ENCODE measurements at places on chromosomes 5 and 9.

- peak; percentile 71 for DNase-seq
Observed at GRCh38 chr5:99331061-99331460, 402.3 kb upstream of the CHD1 start.

GRCh38 chr5:72295539-72295938 lies 24.5 kb downstream of the MRPS27 start:
- no peak for DNase-seq

DNA sequence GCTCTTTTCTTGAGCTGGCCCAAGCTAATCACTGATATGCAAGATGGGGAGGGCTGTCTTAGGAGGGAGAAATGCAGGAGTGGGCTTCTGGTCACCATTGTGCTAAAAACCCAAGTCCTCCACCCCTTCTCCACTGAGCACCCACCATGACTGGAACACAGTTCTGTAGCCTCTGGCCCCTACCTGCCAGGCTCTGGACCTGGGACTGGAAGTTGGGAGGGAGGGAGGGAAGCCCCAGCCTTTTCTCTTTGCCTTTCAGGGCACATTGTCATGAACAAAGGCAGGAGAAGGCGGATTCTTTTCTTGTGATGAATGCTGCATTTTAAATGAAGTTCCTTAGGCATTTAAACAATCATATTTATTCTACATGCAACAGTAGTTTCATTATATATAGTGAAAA lies 559.1 kb upstream of the TRPC7 start:
- no peak for DNase-seq

GRCh38 chr9:128494746-128495129 lies 9.8 kb upstream of the GLE1 start:
- DNase-seq = peak; percentile 78

GRCh38 chr9:105416840-105417239 lies 31.0 kb upstream of the FSD1L start:
- no peak for DNase-seq

GRCh38 chr5:79481574-79481973 lies 32.4 kb downstream of the HOMER1 start:
- peak; percentile 28 for DNase-seq

GRCh38 chr9:85053206-85053786 lies 383.8 kb downstream of the NTRK2 start:
- peak; percentile 56 for DNase-seq

GRCh38 chr5:82967072-82967471 lies 110.1 kb downstream of the TMEM167A start:
- no peak for DNase-seq

DNA sequence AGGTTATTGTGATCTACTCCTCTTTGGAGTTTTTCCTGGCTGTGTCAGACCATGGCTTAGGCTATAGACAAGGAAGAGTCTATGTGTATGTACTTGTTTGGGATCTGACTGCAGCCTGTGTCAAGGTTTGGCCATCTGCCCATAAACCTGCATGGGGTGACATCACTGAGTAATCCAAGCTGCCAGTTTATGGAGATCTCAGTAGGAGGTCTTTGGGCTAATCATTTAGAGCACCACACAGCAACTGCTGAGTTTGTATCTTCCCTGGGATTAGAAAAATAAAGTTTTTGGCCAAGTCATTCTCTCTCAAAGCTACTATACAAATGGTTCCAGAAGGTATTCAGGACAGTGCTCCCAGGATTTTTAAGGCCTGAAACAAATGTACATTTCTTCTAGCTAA lies 65.5 kb upstream of the HSPB3 start:
- peak; percentile 80 for DNase-seq

- no peak for DNase-seq
Observed at GRCh38 chr9:110750272-110750671, 81.7 kb downstream of the MUSK start.

DNA sequence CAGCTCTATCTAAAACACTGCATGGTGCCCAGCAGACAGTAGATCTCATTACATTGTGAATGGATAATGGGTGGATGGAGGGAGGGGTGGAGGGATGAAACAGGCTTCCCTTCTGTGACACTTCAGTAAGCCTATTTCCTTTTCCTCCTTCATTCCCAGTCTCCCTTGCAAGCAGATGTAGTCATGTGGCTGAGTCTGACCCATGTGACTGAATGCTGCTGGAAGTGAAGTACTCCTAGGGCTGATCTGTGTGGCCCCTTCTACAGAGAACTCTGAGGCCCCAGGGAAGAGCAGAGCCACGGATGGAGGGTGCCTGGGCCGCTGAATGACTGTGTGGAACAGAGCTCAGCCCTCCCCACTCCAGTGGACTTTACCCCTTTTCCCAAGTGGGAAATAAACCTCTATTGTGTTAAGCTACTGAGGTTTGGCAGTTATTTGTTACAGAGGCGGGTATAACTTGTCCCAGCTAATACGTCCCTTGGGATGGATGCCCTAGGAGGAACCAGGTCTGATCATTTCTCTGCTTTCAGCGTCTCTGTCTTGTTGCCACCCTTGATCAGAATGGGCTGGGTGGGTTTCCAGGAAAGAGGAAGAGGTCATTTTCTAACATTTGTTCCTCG lies 176.1 kb upstream of the MVB12B start:
- DNase-seq = no peak

DNA sequence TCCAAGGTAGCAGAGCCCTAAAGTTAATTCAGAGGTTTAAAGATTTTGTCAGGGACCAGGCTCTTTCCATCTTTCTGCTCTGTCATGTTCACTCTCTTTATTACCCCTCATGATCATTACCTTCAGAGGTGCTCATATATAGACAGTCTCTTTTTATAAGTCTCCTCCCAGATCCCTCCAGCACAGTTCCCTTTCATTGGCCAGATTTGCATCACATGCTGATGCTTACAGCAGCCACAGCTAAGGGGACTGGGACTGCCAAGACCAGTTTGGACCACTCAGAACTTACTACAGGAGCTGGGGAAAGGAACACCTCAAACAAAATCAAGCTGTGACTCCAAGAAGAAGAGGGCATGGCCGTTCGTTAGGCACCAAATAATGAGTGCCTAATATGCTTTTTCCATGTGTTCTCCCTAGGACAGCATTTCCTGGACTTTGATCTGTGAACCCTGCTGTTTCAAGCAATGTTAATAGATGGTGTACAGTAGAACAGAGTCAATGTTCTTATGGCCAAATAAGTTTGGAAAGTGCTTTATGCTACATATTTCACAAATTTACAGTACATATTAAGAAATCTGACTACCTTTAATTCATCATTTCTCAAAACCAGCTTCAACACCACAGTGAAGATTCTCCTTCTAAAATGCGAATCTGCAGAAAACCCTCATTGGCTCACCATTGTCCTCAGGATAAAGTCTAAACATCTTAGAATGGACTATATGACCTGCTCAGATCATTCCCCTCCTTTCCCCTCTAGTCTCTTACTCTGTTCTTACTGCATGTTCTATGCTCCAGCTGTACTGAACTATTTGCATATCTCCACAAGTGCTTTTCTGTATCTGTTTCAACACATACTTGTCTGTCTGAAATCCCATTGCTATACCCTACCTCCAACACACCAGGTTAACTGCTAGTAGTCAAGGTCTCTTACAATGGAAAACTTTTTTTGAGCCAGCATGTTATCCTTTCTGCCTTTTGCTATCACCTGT lies 3.4 kb downstream of the C5orf58 start:
- no peak for DNase-seq

DNA sequence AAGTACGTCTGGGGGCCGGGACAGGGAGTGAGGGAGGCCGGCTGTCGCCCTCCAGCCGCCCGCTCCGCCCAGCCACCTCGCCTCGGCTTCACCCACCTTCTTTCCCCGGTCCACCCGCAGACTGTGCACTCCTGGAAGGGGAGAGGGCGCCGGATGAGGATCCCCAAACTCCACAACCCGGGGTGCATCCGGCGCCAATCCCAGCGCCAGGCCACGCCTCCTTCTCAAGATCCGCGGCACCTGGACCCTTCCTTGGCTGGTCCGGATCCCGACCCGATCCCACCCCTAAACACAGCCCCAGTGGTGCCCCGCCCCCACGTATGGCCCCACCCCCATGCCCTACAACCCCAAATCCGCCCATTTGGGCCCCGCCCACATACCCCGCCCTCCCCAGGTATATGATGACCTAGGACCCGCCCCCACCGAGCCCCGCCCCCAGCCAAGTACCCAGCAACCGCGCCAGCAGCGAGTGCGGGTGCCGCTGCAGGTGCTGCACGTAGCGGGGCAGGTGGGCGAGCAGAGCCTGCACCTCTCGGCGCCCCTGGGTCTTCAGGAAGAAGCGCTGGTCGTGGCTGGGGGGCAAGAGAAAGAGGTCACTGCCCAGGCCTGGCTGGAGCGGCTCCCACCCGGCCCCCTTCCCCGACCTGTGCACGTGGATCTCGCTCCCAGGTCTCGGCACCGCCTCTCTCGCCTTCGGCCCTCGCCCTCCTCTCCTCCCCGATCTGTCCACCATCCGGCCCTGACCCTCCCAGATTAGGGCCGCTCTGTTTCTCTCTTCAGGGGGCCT lies 3.2 kb downstream of the PIP5KL1 start:
- no peak for DNase-seq

DNA sequence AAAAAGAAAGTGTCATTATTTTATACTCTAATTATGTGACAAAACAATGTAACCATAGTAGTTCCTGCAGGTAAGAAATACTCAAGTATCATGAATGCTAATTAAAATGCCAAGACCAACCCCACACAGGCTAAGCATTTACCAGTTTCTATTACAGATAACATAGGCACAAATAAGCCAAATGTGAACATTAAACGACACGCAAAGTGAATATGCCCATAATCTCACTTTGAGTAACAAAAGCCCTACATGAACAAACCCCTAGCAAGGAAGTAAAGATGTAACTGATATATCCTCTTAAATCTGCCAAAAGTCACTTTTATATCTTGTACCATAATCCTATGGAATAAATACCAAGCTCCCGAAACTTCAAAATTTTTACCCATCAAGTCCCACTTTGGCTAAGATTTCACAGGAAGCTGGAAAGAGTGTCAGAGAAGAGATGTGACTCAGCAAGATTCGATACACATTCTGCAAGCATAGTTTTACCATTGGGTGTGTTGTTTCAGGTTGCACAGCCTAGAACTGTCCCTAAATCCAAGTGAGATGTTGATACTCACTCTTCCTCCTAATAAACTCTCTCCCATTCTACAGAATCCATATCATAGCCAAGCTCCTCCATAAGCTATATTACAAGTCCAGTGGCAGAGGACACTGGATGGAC lies 28.8 kb downstream of the TRPM6 start:
- no peak for DNase-seq

DNA sequence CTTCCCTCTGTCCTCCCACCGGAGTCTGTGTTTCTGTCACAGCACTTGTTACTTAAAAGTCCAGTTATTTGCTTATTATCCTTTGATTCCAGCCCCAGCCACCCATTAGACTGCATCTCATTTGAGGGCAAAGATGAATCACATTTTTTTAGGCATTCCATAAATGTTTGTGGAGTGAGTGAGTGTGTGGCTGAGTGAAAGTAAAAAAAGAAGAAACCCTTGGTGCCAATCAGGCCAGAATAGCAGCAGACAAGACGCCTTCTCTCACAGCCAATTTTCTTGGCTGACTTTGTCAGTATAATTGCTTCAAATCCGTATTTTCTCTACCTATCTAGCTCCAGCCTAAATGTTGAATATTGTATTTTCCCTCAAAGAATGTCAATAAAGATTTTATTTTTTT lies 613.0 kb upstream of the WWC1 start:
- no peak for DNase-seq

DNA sequence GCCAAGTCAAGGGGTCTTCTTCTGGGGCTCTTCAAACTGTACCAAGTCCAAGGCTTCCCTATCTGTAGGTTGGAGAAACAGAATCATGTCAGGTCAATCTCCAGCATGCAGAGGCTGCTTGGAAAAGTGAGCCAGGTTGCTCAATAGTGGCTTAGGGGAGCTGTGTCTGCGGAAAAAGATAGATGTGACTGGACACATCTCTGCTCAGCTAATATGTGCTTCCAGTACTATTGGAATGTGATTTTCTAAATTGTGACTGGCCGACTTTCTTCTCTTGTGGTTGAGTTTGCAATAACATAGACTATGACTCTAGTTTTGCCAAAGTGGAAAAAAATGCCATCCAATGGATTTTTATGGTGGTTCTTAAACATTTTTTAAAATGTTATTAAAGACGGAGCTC lies 136.7 kb downstream of the BOD1 start:
- no peak for DNase-seq

DNA sequence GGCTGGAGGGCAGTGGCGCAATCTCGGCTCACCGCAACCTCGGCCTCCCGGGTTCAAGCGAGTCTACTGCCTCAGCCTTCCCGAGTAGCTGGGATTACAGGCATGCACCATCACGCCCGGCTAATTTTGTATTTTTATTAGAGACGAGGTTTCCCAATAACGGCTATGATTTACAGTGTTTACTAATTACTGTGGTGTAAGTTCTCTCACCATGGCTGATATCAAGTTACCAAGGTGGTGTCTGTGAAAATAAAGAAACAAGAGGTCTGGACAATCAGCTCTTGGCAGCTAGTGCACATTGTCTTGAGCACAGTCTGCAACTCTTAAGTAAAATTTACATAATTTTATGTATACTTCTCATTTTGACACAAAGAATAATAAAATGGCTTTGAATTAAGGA lies 385.5 kb upstream of the COX7C start:
- no peak for DNase-seq

- no peak for DNase-seq
Observed at GRCh38 chr5:117568622-117569021, 994.0 kb upstream of the SEMA6A start.

- peak; percentile 91 for DNase-seq
Observed at GRCh38 chr9:34612788-34613390, 992 bp upstream of the RPP25L start.

DNA sequence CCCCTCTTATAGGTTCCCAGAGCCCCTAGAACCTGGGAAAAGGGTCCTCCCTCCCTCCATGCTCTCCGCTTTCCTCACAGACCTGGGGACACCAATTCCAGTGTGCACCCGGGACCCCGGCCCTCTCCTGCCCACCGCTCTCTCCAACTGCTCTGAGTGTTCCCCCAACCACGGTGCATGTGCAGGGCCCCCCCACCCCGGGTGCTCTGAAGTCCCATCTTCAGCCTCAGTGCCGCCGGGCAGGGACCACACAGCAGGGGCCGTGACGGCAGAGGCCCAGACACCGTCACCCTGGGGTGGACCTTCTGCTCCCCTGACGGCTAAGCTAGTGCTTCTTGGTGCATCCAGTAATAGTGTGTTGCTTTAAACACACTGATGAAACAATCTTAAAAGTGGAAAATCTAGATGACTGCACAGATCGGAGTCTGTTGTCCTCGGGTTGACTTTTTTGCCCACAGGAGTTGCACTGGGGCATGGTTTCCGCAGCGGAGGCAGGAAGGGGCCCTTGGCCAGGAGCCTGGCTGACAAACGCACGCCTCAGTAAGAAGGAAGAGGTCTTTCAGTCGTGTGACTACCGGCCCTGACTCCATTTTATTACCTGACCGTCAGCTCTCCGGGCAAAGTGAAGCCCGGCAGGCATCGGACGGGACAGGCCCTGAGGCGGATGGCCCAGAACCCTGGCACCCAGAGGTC lies 36.2 kb upstream of the SLC6A3 start:
- DNase-seq = no peak

GRCh38 chr9:3549225-3549624 lies 23.4 kb upstream of the RFX3 start:
- DNase-seq = peak; percentile 11

DNA sequence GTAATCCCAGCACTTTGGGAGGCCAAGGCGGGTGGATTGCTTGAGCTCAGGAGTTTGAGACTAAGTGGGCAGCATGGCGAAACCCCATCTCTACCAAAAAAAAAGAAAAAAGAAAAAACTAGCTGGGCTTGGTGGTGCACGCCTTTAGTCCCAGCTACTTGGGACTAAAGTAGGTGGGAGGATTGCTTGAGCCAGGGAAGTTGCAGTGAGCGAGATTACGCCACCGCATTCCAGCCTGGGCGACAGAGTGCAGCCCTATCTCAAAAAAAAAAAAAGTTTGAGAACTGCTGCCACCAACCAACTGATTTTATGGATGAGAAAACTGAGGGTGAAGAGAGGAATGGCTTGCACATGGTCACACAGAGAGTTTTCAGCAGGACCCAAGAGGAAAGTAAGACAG lies 175.1 kb downstream of the DOCK8 start:
- DNase-seq = no peak

Measured in tongue (tissue), 3 donors.